ENCODE measurements at places on chromosomes 5 and 9.

DNA sequence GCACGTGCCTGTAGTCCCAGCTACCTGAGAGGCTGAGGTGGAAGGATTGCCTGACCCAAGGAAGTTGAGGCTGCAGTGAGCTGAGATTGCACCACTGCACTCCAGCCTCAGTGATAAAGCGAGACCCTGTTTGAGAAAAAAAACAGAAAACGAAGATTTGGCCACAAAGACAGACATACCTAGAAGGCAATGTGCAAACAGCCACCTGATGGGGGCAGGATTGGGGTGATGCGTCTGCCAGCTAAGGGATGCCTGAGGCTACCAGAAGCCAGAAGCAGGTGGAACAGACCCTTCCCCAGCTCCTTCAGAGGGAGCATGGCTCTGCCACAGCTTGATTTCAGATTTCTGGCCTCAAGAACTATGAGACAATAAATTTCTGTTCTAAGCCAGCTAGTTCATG lies 2.9 kb downstream of the HIGD2A start:
- DNase-seq, result no peak

DNA sequence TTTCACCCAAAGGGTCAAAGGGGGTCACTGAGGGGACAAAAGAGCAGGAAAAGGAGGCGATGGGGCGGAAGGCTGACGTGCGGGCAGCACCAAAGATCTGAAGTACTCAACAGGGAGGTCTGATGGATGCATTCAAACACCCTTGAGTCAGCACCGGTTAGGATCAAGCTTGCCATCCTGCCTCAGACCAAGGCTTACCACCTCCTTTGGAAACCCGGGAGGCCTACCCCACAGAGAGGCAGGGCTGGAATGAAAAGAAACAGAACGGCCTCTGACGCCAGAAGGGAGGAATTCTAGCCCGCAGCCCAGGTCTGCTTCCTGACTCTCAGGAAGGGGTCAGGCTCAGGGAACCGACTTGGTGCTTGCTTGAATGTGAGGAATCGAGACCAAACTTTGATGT lies 125.6 kb downstream of the PAPPA start:
- DNase-seq, result no peak

DNA sequence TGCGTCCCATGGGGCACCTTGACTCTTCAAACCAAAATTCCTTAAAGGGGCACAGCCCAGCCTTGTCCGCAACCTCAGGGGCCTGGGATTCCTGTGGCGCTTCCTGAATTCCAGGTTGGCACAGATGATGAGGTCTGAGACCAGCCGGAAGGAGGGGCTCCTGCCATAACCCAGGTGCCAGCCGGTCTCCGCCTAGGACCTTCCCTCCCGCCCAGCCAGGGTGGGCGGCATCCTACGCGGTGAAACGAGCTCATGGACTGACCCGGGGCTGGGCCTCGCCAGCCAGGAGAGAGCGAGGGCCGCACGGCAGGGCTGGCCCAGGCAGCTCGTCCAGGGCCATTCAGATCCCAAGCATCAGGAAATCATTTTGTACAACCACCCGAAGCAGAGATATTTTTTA lies 23.0 kb downstream of the AMBP start:
- no peak for DNase-seq

DNA sequence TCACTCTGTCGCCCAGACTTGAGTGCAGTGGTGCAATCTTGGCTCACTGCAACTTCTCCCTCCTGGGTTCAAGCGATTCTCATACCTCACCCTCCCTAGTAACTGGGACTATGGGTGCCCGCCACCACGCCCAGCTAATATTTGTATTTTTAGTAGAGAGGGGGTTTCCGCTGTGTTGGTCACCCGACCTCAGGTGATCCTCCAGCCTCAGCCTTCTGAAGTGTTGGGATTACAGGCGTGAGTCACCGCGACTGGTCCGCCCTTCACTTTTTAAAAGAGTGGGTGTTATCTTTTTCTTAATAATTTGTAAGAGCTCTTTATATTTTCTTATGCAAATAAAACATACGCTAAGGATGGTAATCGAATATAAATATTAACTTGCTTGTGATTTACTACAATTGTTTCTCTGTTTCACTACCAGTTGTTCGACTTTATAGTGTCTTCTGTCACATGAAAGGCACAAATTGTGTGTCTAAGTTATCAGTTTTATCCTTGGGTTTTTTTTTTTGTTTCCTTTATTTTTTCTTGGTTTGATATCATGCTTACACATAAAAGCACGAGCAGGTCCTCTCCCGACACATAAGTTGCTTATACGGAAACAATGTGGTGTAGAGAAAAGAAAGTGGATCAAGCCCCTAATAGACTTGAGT lies 1.9 kb upstream of the GPBP1 start:
- no peak for DNase-seq

GRCh38 chr9:20925256-20926045 lies 106.0 kb downstream of the HACD4 start:
- no peak for DNase-seq

All from AG08395 (cell line).